ENCODE measurements at places on chromosomes 7 and 10.

GRCh38 chr10:120980279-120981255, 129.4 kb downstream of the WDR11 start:
- no peak for DNase-seq

- no peak for DNase-seq
These were observed 70.9 kb downstream of the SYPL1 start for GRCh38 chr7:106041140-106041717.

DNA sequence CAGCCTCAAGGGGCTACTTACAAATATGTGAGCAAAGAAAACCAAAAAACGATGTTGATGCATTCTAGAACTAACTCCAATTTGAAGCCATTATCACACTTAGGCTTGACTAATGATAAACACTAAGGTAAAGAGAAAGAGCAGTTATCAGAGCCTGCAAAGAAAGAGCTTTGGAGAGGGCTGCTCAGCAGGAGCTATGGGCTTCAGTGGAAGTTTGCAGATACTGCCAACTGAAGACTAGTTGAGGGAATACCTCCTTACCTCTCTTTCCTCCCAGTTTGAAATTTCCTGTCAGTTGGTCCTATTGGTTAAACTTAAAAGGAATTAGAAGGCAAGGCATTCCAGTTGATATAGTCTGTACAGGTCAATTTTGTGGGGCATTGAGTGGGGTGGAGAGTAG, 498.1 kb upstream of the POT1 start:
- no peak for DNase-seq

DNA sequence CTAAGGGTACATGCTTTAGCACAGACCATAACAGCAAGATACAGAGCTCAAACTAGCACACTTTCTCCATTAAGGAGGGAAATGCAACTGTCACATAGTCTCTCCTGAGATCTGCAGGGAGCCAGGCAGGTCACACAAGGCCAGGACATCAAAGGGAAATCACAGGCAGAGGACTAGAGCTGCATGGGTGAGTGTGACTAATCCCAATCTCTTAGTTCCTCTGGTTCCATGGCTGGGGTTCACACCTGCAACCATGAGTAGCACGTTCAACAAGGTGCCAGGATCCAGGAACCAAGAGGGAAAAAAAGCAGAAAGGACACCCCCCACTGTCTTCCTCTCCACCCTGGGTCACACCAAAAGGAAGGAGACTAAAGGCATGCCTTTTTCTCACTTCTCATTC, 296.5 kb upstream of the STEAP1 start:
- no peak for DNase-seq

DNA sequence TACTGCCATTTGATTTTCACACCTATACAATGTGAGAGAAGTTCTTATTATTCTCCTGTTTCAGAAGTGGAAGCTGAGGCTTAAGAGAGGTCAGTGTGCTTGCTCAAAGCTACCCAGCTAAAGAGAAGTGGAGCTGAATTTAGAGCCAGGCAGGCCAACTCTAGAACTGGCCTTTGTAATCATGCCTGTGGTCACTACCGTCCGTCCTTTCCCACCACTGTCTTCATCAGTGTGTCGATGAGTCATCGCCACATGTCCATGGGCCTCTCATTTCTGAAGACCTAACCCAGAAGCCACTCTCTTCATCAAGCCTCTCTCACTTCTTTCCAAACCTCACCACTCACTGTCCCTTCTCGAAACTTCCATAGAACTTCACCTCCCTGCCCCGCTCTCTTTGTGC, 237.8 kb downstream of the KIAA1217 start:
- no peak for DNase-seq

GRCh38 chr7:40421433-40421832, 286.6 kb downstream of the SUGCT start:
- DNase-seq: no peak

GRCh38 chr10:96309628-96310320, 5.5 kb downstream of the DNTT start:
- no peak for DNase-seq

- no peak for DNase-seq
These were observed 308.7 kb downstream of the DNAJB6 start for GRCh38 chr7:157645539-157645938.

DNA sequence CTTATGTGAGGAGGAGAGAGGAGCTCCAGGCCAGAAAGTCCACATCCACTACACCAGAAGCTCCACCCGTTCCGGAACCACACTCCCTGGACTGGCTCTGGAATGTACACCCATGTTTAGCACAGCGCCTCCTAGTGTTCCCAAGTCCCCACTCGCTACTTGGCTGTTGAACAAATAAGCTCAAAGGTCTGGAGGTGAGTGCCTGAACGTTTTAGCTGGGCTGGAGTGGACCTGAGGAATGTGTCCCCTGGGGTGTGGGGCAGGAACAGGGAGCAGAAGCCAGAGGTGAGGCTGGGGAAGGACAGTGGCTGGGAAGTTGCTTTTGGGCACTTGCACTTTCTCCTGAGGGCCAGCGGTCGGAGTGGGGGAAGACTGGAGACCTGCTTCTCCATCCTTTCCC, 164.1 kb upstream of the CDCA7L start:
- no peak for DNase-seq

DNA sequence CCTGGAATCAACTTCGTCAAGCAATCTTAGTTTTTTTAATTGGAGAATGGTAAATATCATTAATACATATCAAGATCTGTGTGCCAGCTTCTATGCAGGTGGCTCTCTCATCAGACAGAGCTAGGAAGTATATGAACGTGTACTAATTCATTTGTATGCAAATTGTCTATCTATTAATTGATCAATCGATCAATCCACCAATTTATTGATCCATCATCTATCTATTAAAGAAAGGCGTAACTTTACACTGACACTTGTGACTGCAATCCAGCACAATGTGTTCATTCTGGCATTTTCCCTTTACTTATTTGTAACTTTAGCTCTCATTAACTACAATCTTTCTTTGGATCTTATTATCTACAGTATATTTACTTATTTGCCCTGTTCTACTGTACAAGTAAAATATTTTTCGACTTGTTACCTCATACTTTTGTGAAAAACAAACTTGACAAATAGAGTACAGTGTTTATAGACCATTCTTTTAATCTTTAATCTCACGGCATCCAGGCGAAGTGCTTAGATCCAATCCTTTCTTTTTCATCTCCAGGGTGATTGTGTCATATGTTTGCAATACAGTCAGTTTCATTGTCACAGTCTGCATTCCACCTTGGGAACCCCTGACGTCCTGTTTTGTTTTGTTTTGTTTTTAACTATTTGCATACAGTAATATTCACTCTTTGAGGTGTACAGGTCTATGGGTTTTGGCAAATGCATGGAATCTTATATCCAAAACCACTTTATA, 22.0 kb upstream of the GHRHR start:
- DNase-seq: no peak

- no peak for DNase-seq
These were observed 222.7 kb upstream of the DPP6 start for GRCh38 chr7:153829525-153829924.

DNA sequence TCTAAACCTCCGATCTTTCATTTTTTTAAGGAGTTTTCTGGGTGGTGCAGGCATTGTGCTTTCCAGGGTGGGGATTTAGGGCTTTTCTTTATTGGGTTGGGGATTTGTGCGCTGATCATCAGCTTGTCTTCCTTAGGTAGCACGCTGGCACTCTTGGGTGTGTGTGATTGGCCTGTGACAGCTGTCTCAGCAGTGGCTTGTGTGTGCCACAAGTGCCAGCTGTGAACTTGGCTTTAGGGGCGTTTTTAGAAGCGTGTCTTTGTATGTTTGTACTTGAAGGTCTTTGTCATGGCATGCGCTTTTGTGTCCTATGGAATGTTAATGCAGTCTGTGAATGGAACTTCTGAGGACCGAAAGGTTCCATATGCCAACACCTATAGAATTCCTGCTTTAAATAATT, 788 bp downstream of the AKAP9 start:
- DNase-seq: no peak

DNA sequence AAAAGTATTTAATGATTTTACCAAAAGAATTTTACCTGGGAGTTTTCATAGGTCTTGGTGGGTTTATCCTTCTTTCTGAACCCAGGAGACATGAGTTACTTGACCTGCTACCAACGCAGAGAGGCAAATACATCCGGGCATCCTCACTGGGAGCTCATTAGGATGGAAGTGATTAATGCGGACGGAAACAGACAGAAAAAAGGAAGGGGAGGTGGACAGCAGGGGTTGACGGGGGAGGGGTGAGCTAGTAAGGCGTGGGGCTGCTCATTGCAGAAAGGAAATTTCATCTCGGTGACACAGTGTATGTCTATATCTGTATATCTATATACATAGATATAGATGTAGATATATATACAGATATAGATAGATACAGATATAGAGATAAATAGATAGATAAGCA, 408.2 kb upstream of the ADARB2 start:
- no peak for DNase-seq

GRCh38 chr7:38840736-38841460, 68.1 kb downstream of the VPS41 start:
- no peak for DNase-seq

DNA sequence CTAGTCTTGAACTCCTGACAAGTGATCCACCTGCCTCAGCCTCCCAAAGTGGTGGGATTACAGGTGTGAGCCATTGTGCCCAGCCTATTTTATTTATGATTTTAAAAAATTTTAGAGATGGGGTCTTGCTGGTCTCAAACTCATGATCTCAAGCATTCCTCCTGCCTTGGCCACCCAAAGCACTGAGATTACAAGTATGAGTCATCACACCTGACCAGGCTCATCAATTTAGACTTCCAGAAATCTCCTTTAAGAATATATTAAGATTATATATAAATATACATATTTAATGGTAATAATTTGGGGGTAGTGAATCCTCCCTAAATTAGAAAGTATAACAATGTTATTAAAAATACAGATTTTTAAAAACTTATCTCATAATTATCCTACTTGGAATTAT, 29.1 kb downstream of the LAMB1 start:
- no peak for DNase-seq

DNA sequence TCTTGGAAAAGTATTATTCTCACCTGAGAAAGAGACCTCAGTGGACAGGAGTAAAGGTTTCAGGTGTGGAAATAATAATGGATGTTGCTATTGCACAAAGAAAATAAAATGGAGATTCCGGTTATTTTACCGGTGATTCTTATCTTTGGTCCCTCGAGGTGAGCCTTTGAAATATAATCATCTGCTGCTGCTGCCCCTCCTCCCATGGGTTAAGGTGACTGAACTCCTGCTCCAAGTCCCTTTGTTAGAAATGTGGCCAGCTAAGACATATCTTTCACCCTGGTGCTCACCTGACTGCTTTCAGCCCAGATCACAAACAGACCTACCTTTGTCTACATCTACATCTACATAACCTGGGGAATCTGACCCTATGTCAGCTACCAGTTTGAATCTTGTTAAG, 5.7 kb downstream of the CUBN start:
- DNase-seq: no peak

- DNase-seq: no peak
These were observed 1027.7 kb downstream of the LRMDA start for GRCh38 chr10:76459016-76459730.

DNA sequence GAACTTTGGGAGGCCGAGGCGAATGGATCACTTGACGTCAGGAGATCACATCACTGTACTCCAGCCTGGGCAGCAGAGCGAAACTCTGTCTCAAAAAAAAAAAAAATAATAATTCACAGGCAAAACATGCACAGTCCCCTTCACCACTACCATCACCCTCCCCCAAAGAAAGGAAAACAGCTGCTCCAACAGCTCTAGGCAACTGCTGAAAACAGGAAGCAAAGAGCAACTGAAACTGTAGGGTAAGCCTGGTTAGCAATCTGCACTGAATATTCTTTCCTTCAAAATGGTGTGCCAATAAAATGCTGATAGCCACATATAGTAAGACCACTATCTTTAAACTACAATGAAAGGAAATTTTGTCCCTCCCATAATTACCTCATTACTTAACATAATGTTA, 11.8 kb downstream of the NT5C2 start:
- DNase-seq: no peak

- no peak for DNase-seq
These were observed 5.8 kb upstream of the KCNH2 start for GRCh38 chr7:150983893-150984368.

DNA sequence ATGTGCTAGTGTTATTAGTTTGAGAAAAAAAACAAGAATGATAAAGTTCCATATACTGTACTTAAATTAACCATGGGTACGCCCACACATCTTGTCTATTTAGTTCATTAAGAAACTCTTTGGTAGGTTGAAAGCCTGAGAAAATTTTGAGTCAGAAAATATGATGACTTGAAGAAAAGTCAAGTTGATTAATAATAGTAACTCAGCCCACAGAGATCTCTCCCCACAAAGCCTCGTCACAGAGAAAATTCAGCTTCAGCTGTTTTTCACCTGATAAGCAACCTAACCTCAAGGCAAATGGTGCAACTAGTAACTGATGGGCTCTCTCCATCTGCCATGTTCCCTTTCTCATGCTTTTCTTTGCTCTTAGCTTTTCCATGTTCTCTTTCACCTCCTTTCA, 1021.6 kb downstream of the GATA3 start:
- DNase-seq: no peak

GRCh38 chr10:118167056-118167700, 120.4 kb upstream of the RAB11FIP2 start:
- no peak for DNase-seq

DNA sequence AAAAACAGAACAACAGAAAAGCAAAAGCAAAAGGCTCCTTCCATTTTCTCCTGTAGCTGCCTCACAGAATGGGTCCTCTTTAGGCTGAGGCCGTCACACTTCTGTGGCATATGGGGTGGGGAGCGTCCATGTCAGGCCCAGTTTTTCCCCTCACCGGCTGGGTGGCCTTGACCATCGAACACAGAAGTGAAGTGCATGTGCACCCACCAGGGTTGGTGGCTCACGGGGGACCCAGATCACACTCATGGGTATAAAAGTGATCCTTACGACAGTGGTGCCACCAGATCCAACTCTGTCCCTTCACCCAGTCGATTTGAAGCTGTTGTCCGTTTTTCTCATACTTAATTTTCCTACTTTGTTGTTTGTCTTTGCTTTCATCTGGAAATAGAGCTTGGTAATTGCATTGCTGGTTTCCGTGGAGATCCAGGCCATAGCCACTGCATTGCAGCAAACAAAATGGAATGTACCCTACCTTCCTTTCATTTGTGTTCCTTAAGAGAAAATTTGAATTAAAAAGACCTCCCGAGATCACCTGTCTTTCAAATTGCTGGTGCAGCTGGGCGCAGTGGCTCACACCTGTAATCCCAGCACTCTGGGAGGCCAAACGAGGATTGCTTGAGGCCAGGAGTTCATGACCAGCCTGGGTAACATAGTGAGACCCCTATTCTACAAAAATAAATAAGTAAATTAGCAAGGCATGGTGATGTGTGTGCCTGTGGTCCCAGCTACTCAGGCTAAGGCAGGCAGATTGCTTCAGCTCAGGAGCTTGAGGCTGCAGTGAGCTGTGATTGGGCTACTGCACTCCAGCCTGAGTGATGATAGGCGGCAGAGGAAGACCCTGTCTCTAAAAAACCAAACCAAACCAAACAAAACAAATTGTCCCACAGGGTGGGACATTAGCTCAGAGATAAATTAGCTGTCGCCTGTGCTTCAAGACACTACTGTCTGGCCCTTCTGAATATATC, 10.7 kb upstream of the GJD4 start:
- no peak for DNase-seq

- DNase-seq: no peak
These were observed 1.1 kb downstream of the RADIL start for GRCh38 chr7:4882169-4883032.

GRCh38 chr7:144255471-144255897, 9.1 kb downstream of the OR2A7 start:
- no peak for DNase-seq

- DNase-seq: no peak
These were observed 56.4 kb downstream of the RBM33 start for GRCh38 chr7:155700847-155701246.

GRCh38 chr7:2357165-2357564, 2.5 kb downstream of the EIF3B start:
- no peak for DNase-seq

- no peak for DNase-seq
These were observed 851 bp downstream of the AKR1E2 start for GRCh38 chr10:4826792-4827324.
